ENCODE measurements at places on chromosomes 5 and 9.

- no peak for DNase-seq
Measured at GRCh38 chr9:69637193-69637816, 34.9 kb downstream of the APBA1 start.

- DNase-seq: no peak
Measured at GRCh38 chr5:34526682-34527305, 129.3 kb upstream of the RAI14 start.

DNA sequence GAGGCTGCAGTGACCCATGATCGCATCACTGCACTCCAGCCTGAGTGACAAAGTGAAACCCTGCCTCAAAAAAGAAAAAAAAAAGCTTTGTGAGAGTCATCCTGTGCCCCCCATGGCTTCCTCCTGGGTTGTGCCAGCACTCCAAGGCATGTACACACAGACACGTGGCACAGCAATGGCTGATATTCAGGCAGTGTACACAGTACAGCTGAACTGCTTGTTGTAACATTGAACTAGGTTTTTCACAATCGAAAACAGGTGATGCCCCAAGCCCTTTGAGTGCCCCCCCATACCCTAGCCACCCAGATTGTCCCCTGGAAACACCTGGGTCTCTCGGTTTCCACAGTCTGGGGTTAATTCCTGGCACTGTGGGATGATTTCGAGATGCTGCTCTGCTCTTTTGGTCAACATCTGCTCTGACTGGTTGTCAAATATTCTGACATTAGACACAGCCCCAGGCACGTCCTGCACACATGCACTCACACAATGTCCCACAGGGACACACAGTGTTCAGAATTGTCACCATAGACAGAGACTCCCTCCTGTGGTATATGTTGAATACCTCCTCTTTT, 9.2 kb downstream of the SPINK4 start:
- DNase-seq: no peak

DNA sequence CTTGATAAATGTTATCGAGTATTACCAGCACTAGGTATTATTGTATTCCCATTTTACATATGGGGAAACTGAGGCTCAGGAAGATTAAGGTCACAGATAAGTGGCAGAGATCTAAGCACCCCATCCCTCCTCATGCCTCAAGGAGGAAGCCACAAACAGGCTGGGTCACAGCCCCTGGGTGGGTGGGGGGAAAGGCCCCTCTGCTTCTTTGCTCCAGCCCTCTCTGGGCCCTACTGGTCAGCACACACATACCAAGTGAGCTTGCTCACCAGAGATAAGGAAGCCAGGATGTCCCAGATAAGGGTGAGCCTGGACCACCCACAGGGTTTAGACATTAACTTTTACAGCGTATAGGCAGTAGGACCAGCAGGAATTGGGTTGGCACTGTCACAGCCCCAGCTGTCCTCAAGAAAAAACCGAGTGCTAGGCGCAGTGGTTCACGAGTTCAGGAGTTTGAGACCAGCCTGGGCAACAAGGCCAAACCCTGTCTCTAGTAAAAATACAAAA, 45.3 kb downstream of the STK10 start:
- peak; percentile 37 for DNase-seq

GRCh38 chr9:131658377-131659129, 81.3 kb downstream of the RAPGEF1 start:
- peak; percentile 29 for DNase-seq

- peak; percentile 92 for DNase-seq
Measured at GRCh38 chr9:76828447-76828846, 64.2 kb downstream of the PCA3 start.

GRCh38 chr5:150052956-150053712, 33.2 kb downstream of the CSF1R start:
- no peak for DNase-seq

GRCh38 chr9:101736717-101737116, 1.7 kb downstream of the GRIN3A start:
- peak; percentile 65 for DNase-seq

GRCh38 chr5:5544094-5544663, 121.7 kb downstream of the ICE1 start:
- no peak for DNase-seq

DNA sequence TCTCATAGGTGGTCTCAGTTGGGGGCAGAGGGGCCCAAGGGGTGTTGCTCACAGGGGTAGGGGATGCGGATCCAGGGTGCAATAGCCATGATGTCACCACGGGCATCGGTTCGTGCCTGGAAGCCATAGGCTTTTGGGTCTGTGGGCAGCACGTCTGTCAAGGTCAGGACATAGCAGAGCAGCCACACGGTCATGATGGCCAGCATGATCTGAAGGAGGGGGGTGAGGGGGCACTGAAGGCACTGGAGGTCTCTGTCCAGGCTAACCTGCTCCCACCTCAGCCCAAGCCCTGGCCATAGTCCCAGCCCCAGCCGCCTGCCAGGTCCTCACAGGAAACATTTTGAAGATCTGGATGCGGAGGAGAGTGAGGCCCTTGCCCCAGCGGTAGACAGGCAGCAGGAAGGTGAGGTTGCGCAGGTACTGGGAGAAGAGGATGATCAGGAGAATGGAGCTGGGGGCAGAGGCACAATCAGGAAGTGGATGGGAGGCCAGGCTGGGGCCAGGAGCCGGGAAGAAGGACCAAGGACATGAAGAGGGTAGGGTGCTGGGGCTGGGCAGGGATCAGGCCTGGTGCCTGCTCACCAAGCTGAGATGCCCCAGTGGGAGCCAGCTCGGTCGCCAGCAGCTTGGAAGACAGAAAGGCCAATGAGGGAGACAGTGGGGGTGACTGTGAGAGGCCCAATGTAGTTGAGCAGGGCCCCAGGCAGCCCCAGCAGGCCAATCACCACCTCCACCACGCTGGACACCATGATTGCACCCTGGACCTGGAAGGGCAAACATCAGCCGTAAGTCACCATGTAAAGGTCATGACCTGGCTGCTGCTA, 3.3 kb downstream of the SLC23A1 start:
- no peak for DNase-seq

- DNase-seq: peak; percentile 11
Measured at GRCh38 chr5:28301712-28302111, 1263.3 kb upstream of the CDH9 start.

DNA sequence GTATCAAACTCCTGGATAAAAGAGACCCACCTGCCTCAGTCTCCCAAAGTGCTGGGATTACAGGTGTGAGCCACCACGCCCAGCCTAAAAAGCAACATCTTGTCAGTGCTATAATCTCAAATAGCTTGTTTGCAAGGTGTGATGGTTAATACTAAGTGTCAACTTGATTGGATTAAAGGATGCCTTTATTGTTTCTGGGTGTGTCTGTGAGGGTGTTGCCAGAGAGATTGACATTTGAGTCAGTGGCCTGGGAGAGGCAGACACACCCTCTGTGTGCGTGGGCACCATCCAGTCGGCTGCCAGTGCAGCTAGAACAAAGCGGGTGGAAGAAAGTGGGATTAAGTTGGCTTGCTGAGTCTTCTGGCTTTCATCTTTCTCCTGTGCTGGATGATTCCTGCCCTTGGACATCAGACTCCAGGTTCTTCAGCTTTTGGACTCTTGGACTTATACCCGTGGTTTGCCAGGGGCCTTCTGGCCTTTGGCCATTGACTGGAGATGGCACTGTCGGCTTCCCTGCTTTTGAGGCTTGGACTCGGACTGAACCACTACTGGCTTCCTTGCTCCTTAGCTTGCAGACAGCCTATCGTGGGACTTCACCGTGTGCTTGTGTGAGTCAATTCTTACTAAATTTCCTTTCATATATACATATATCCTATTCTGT, 28.1 kb downstream of the TARS1 start:
- DNase-seq: no peak

GRCh38 chr9:76456202-76456926, 2.6 kb upstream of the GCNT1 start:
- peak; percentile 50 for DNase-seq

GRCh38 chr5:171770153-171770552, 15.5 kb upstream of the SMIM23 start:
- no peak for DNase-seq

- no peak for DNase-seq
Measured at GRCh38 chr9:123852403-123852802, 77.5 kb downstream of the DENND1A start.

DNA sequence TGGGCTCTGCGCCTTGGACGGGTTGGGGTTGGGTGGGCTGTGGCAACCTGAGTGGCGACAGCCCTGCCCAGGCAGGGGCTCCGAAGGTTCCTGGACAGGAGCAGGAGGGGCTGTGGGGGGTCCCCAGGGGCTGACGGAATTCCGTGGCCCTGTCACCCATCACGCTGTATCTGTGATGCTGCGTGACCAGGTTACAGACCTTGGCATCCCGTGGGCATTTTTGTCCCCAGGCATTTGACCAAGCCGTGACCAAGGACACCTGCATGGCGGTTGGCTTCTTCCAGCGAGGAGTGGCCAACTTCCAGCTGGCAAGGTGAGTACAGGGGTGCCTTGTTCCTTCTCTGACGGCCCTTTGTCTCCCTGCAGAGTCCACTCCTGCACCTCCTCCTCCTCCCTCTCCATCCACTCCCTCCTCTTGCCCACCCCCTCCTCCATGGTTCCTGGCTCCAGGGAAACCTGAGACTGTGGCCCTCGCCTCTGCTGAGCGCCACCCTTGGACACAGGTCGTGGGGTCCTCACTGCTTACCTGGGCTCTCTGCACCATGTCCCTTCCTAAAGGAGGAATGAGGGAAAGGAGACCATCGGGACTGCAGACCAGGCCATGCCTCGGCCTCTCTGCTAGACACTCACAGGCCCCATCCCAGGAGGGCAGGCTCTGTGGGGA, 3.0 kb downstream of the NOXA1 start:
- no peak for DNase-seq

DNA sequence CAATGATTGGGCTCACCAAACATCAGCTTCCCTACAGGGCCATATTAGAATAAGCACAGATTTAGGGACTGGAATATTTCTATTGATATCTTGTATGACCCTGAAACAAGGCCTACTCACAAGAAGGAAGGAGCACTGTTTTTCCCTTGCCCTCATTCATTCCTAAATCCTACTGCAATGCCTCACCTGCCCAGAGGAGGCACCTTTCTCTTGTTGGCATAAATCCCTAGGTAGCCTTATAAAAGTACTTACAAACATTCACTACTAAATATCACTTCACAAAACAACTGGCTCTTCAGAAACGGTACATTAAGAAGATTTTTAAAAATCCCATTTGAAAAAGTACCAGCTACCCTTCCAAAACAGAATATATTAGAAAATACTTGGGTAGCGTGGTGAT, 449.4 kb downstream of the CDH18 start:
- DNase-seq: no peak

- no peak for DNase-seq
Measured at GRCh38 chr9:79264041-79264440, 307.7 kb upstream of the TLE4 start.

DNA sequence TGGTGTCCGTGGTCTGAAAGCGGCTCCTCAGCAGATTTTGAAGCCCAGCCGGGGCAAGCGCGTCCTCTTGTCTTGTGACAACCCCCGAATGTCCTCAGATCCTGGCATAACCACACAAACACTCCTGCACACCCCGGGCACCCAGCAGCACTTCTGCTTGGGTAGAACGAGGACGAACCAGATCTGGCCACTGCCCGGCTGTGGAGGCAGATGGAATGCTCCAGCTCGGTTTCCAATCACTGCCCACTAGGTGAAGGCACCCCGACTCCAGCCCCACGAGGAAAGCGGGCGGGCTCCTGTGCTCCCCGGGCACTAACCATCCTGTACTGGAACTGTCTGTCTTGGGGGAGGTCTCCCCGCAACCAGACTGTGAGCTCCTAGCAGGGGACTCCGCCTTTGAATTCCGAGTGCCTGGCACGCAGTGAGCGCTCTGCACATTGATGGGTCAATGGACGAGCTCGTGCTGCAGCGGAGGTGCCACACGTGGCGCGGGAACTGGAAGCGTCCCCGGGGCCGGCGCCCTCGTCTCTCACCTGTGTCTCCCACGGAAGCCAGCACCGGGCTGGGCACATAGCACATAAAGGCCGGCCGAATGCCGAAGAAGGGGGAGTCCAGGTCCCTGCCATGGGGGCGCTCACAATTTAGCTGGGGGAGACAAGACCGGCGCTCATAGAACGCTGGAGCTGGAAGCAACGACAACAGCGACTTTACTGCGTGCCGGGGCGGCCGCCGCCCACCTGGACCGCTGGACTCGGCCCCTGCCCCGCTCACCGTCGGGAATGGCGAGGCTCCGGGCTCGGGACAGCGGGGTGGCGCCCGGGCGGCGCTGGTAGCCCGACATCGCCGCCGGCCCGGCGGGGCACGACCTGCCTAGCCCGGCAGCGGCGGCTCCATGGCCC, 608 bp downstream of the ENTR1 start:
- peak; percentile 27 for DNase-seq

GRCh38 chr5:106862450-106863193, 808.1 kb downstream of the EFNA5 start:
- DNase-seq: no peak
